ENCODE measurements at places on chromosomes 6 and 20. TPM values are rescaled to one million over a fixed set of nuclear protein-coding genes. Genes with fewer than 3 reads are reported as not detected.

DNA sequence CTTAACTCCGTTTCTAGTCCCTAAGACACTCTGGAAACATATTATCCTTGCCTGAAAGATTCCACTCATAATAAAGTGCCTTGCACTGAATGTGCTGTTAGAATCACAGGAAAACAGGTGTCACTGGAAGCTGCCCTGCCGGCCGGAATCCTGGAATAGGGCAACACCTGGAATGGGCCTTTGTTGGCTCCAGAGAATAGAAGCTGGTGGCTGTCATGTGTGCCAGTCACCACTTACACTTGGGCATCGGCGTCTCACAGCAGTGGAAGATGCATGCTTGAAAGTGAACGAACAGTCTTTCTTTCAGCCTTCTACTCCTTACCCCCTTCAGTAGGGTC is 90.8 kb upstream of the AFDN start:
- no peak overlapping the region for H3K27ac ChIP-seq
- no peaks in the 10 kb centered on the region for H3K36me3 ChIP-seq
- peaks cover 3% of the 10 kb centered on the region for H3K27me3 ChIP-seq
- no peak for DNase-seq
- no peaks in the 10 kb centered on the region for H3K4me1 ChIP-seq

GRCh38 chr6:13494137-13494536 is 6.7 kb upstream of the GFOD1 start:
- no peaks in the 10 kb centered on the region for H3K4me1 ChIP-seq
- no peaks in the 10 kb centered on the region for H3K36me3 ChIP-seq
- H3K27ac ChIP-seq = no peak overlapping the region
- H3K27me3 ChIP-seq = no peaks in the 10 kb centered on the region
- no peak for DNase-seq

GRCh38 chr6:15832841-15833240 is 170.0 kb upstream of the DTNBP1 start:
- no peaks in the 10 kb centered on the region for H3K36me3 ChIP-seq
- no peak for DNase-seq
- no peaks in the 10 kb centered on the region for H3K4me1 ChIP-seq
- no peak overlapping the region for H3K4me3 ChIP-seq

DNA sequence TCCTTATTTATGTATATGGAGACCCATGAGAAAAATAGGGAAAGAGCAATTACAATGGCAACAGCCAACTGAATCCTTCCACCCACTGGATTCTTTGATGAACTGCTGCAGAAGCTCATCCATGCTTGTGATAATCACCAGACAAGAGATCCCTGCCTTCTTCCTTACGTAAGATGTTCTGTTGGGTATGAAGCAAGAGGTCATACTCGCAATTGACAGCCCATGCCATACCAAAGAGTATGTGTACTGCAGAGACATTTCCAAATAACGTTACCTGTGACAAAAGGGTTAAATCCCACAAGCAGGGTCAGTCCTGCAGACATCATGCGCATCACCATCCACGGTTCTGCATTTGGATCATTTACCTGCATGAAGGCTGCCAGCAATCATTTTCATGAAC is 27.8 kb downstream of the ELOVL5 start:
- DNase-seq = no peak
- H3K27me3 ChIP-seq = no peaks in the 10 kb centered on the region
- H3K4me3 ChIP-seq = no peak overlapping the region
- H3K27ac ChIP-seq = no peak overlapping the region
- H3K36me3 ChIP-seq = peaks cover 8% of the 10 kb centered on the region

GRCh38 chr20:14214046-14214445 is 123.4 kb downstream of the FLRT3 start:
- no peak overlapping the region for H3K4me3 ChIP-seq
- H3K27me3 ChIP-seq = no peaks in the 10 kb centered on the region
- no peak overlapping the region for H3K27ac ChIP-seq
- no peak for DNase-seq
- no peaks in the 10 kb centered on the region for H3K36me3 ChIP-seq
- H3K4me1 ChIP-seq = no peaks in the 10 kb centered on the region

DNA sequence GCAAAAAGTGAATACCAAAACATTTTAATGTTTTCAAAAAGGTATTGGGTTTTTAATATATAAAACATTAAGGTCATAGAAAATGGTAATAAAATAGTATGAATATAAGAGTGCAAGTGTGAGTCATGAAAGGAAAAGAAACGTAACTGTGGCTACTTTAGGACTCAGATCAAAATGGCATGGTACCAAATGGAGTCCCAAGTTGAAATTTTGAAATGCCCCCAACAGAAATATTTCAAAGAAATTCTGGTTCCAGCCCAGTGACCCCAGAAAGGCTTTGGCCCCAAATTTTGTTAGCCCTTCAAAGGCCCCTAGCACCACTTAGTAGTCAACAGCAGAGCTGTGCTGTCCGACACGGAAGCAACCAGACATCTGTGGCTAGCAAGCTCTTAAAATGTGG is 6.0 kb downstream of the COL12A1 start:
- peaks cover 16% of the 10 kb centered on the region for H3K4me1 ChIP-seq
- H3K27me3 ChIP-seq = peaks cover 46% of the 10 kb centered on the region
- H3K27ac ChIP-seq = no peak overlapping the region
- H3K36me3 ChIP-seq = no peaks in the 10 kb centered on the region
- no peak for DNase-seq

- H3K27ac ChIP-seq = peak overlapping the region; percentile 96
- H3K27me3 ChIP-seq = no peaks in the 10 kb centered on the region
- peaks cover 49% of the 10 kb centered on the region for H3K4me1 ChIP-seq
- H3K4me3 ChIP-seq = peak overlapping the region; percentile 54
- peaks cover 2% of the 10 kb centered on the region for H3K36me3 ChIP-seq
Observed at GRCh38 chr6:155171747-155172449, 91.9 kb upstream of the CLDN20 start.

- peaks cover 2% of the 10 kb centered on the region for H3K36me3 ChIP-seq
- peak overlapping the region; percentile 63 for H3K27ac ChIP-seq
- no peaks in the 10 kb centered on the region for H3K27me3 ChIP-seq
- DNase-seq = peak; percentile 27
Observed at GRCh38 chr20:25196786-25197120, 1.2 kb downstream of the ENTPD6 start.

TNFRSF6B gene
- total RNA-seq = not detected

DNA sequence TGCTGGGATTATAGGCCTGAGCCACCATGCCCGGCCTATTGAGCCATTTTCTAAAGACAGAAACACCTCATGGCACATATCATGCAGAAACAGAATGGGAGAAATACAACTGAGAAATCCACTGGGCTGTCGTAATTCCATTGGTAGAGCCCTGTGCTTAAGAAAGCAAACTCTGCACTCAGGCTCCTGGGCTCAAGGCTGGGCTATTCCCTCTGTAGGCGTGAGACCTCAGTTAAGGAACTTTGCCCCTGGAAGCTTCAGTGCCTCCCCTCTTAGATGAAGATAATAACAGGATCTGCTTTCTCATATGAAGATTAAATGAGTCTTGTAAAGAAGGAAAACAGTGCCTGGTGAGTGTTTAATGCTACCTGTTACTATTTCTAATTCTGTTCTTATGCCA is 120.3 kb downstream of the PXDC1 start:
- no peak overlapping the region for H3K27ac ChIP-seq
- no peak overlapping the region for H3K4me3 ChIP-seq
- H3K36me3 ChIP-seq = no peaks in the 10 kb centered on the region
- peaks cover 4% of the 10 kb centered on the region for H3K27me3 ChIP-seq
- peaks cover 19% of the 10 kb centered on the region for H3K4me1 ChIP-seq

GRCh38 chr6:111580401-111580800 is 25.3 kb downstream of the TRAF3IP2 start:
- DNase-seq = no peak
- H3K27me3 ChIP-seq = no peaks in the 10 kb centered on the region
- H3K36me3 ChIP-seq = peaks cover 22% of the 10 kb centered on the region
- no peak overlapping the region for H3K4me3 ChIP-seq

GRCh38 chr6:52610011-52610410 is 33.2 kb upstream of the TRAM2 start:
- no peaks in the 10 kb centered on the region for H3K36me3 ChIP-seq
- H3K27me3 ChIP-seq = no peaks in the 10 kb centered on the region
- no peak for DNase-seq
- H3K4me3 ChIP-seq = no peak overlapping the region
- no peak overlapping the region for H3K27ac ChIP-seq
- no peaks in the 10 kb centered on the region for H3K4me1 ChIP-seq

GRCh38 chr20:49916146-49917002 is 1.0 kb upstream of the SPATA2 start:
- peak overlapping the region; percentile 100 for H3K27ac ChIP-seq
- no peaks in the 10 kb centered on the region for H3K36me3 ChIP-seq
- H3K4me1 ChIP-seq = peaks cover 30% of the 10 kb centered on the region

NAPB gene
- 16.8 TPM for total RNA-seq

TBC1D7 gene
- total RNA-seq = 21.3 TPM

DNA sequence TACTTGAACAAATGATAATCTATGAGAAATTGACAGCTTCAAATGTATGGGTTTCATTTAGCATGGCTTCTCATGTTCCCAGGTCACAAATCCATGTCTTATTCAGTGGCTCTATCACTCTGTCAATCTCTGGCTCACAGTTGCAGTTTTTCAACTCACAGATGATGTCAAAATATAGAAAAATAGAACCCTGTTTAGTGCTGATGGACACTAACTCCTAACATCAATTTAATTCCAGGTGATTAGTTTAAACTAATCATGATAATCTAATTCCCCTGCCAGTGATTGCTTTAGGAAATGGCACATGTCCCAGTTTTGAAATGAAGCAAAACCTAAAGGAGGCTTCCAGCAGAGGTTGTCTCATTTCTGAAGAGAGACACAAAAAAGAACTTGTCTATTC is 13.0 kb downstream of the KHDC1 start:
- H3K4me3 ChIP-seq = no peak overlapping the region
- H3K4me1 ChIP-seq = no peaks in the 10 kb centered on the region
- no peaks in the 10 kb centered on the region for H3K27me3 ChIP-seq
- no peaks in the 10 kb centered on the region for H3K36me3 ChIP-seq
- no peak for DNase-seq

- no peak for DNase-seq
- no peaks in the 10 kb centered on the region for H3K36me3 ChIP-seq
- H3K27me3 ChIP-seq = no peaks in the 10 kb centered on the region
- H3K27ac ChIP-seq = no peak overlapping the region
- H3K4me1 ChIP-seq = no peaks in the 10 kb centered on the region
- no peak overlapping the region for H3K4me3 ChIP-seq
Observed at GRCh38 chr20:7716286-7716972, 223.8 kb downstream of the HAO1 start.

GRCh38 chr6:15837205-15837604 is 174.4 kb upstream of the DTNBP1 start:
- H3K4me3 ChIP-seq = no peak overlapping the region
- peaks cover 2% of the 10 kb centered on the region for H3K27me3 ChIP-seq
- no peaks in the 10 kb centered on the region for H3K4me1 ChIP-seq
- no peak overlapping the region for H3K27ac ChIP-seq
- no peaks in the 10 kb centered on the region for H3K36me3 ChIP-seq
- no peak for DNase-seq

- no peak overlapping the region for H3K4me3 ChIP-seq
- DNase-seq = no peak
- peak overlapping the region; percentile 35 for H3K27ac ChIP-seq
- H3K4me1 ChIP-seq = peaks cover 48% of the 10 kb centered on the region
- H3K27me3 ChIP-seq = no peaks in the 10 kb centered on the region
Observed at GRCh38 chr6:35360349-35361138, 18.2 kb downstream of the PPARD start.

DNA sequence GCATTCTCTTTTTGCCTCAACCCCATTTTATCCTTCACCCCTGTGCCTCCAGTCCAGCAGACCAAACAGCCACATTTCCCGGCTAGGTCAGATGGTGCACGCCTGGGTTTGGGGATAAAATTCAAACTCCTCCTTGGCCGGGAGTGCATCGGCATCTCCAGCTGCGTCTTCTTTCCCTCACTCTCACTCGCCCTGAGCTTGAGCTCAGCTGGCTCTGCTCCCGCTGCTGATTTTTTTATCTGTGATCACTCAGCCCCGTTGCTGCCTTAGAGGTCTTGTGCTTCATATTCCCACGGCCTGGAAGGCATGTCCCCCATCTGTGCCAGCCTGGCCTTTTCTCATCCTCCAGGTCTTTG is 6.8 kb upstream of the EZR start:
- H3K27me3 ChIP-seq = no peaks in the 10 kb centered on the region
- peaks cover 19% of the 10 kb centered on the region for H3K4me1 ChIP-seq
- no peak overlapping the region for H3K4me3 ChIP-seq
- H3K27ac ChIP-seq = no peak overlapping the region

- H3K36me3 ChIP-seq = no peaks in the 10 kb centered on the region
- H3K4me1 ChIP-seq = peaks cover 6% of the 10 kb centered on the region
- H3K27me3 ChIP-seq = peaks cover 3% of the 10 kb centered on the region
- H3K27ac ChIP-seq = no peak overlapping the region
Observed at GRCh38 chr6:31305703-31306219, 33.9 kb upstream of the HLA-C start.

DNA sequence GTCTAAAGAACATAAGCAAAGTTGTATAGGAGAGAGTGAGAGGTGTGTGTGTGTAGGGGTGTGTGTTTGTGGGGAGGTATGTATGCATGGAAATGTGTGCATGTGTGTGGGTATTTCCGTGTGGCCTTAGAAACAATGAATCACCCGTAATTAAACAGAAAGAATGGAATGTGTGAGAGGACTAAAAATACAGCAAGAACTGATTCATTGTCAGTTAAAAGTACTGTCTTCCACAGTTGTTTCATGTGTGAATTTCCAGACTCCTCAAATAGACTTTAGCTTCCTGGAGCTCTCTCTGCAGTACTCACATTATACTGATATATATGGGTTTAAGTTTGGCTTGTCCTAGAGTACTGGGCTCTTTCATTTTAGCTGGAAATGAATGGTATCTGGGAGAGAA is 145.7 kb downstream of the RIMS1 start:
- no peak overlapping the region for H3K27ac ChIP-seq
- H3K4me1 ChIP-seq = no peaks in the 10 kb centered on the region
- no peak for DNase-seq
- H3K36me3 ChIP-seq = no peaks in the 10 kb centered on the region

DEFB113 gene
- not detected for total RNA-seq

RHAG gene
- not detected for total RNA-seq

C6orf141 gene
- total RNA-seq = 0.43 TPM

DNA sequence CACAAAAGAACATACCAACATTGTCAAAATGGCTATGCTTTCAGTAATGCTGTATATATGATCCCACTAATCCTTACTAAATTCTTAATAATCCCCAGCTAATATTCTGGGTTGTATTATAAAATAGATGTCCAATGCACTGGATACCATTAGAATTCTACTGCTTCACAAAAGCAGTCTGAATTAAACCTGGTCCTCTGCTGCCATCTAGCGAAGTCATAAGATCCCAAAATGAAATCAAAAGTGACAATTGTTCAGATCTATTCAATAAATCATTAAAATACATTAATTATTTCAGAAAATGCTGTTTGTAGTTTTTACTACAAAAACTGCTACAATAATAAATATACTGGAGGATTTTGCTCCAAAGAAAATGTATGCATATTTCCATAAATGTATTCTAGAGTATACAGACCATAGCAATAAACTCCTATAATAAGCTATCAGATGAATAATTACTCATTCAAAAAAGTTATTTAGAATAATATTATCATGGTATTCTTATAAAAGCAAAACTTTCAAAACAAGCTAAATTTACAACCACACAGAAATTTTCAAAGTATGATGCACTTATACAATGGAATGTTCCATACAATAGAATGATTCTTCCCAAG is 92.6 kb downstream of the RNGTT start:
- H3K27me3 ChIP-seq = no peaks in the 10 kb centered on the region
- H3K27ac ChIP-seq = no peak overlapping the region
- H3K36me3 ChIP-seq = peaks cover 3% of the 10 kb centered on the region
- peaks cover 24% of the 10 kb centered on the region for H3K4me1 ChIP-seq

- H3K27me3 ChIP-seq = no peaks in the 10 kb centered on the region
- peaks cover 33% of the 10 kb centered on the region for H3K36me3 ChIP-seq
- no peak overlapping the region for H3K27ac ChIP-seq
- no peak overlapping the region for H3K4me3 ChIP-seq
- DNase-seq = no peak
Observed at GRCh38 chr6:161091151-161091550, 99.6 kb downstream of the MAP3K4 start.

OLIG3 gene
- 0.61 TPM for total RNA-seq

PEX3 gene
- total RNA-seq = 24.9 TPM

Measured in activated CD8-positive, alpha-beta T cell treated with anti-CD3 and anti-CD28 coated beads for 36 hours (primary cell).